Activated T-cell treated with anti-CD3 and anti-CD28 coated beads for 4 hours (primary cell): ENCODE measurements at places on chromosomes 4 and X.

GRCh38 chrX:63581906-63582305 is 203.1 kb downstream of the ARHGEF9 start:
- DNase-seq = no peak

DNA sequence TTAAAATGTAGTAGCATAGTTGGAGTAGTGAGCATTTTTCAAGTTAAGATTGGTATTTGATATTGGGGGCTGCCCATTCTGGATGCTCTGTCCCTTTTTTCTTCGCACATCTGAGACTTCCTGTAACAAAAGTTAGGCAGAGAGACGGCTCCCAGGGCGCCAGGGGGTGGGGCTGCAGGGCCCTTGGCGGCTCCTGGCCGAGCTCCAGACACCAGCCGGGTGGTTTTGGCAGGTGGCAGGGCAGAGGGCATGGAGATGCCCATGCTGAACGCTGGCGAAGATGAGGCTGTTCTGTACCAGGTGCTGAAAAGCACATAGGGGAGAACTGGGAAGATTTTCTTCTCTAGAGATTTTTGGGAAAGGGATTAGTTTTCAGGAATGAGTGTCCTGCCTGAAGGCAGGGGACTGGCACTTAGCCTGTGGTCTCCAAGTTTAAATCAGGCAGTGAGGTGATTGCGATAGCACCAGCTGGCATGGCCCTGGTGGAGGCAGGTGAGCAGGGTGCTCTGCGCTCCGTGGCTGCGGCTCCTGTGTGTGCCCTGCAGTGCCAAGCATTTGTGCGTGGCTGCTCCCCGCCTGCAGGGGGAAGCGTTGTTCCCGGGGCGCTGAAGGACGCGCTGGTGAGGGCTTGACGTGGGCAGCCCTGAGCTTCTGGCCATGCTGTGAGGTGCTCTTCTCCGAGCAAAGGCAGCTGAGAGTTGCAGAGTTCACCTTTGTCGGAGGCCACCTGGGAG is 23.6 kb upstream of the HGFAC start:
- DNase-seq = no peak

DNA sequence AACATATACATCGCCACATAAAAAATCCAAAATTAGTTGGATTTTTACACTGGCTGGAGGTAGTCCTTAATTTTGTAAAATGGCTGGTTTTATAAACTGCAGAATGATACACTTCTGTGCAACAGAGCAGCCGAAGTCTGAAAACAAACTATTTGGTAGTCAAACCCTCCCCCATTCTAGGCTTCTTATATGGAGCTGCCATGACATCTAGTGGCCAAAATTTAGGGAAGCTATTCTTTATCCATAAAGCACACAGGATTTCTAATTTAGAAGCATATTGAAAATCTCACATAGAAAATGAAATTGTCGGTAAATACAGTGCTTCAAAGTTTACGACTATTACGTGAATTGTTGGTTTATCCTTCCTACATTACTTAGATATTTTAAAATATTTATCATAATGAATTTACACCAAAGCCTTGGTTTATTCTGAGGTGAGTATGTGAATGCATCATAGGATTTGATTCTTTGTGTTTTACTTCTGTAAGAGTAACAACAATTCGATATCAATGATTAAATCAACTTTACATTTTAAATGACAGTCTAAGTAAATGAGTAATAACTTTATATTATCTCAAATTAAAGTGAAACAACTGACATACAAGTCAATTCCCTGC is 113.4 kb upstream of the FAM241A start:
- no peak for DNase-seq

DNA sequence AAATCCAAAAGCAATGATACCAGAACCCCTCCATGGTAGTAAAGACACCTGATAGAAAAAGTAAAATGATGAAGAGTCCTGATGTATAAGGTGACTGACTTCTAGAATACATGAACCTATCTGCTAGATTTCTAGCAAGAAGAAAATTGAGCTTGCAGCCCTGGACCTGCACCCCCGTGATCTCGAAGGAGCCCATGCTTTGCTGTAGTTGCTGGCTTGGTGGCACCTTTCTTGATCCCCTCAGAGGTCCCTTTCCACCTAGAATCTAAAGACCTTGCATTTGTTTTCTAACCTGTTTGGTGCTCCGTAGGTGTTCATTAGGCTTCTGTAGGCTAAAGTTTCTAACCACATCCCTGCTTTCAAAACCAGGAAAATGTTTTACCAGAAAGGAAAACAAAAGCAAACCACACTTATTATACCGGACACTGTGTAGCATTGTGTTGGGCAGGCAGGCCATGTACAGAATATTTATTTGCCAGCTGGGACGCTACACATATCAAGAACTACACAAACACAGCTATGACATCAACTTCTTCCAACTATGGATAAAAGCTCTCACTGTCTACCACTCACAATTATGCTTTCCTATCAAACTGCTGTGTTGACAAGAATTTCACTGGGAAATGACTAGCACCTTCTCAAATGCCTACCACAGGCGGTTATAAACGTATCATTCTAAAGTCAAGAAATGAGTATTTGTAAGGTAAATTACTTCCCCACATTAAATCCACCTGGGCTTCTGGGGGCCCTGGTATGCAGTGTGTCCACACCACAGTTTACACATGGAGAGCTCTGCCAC is 316.2 kb downstream of the UNC5C start:
- no peak for DNase-seq

GRCh38 chr4:80026100-80026499 is 46.9 kb downstream of the ANTXR2 start:
- DNase-seq = no peak

GRCh38 chrX:11189097-11189496 is 78.0 kb downstream of the HCCS start:
- DNase-seq = no peak

- DNase-seq = no peak
These were observed 59.4 kb downstream of the MTHFD2L start for GRCh38 chr4:74217365-74217764.

DNA sequence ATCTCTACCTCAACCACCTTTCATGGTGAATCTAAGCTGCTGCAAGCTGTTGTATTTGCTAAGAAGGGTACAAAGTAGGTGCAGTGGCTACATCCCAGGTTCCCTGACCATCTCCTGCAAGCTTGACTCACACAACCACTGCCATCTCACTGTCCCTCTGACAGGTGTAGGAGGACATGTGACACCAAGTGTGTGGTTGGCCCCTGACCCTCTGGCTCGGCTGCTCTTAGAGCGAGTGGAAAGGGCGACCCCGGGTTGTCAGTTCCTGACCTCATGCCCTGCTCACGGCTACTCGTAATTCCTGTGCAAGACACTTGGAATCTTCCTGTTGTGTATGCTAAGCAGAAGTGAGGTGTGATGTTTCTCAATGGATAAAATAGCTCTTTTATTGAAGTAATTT is 184.4 kb downstream of the DCLK2 start:
- no peak for DNase-seq

DNA sequence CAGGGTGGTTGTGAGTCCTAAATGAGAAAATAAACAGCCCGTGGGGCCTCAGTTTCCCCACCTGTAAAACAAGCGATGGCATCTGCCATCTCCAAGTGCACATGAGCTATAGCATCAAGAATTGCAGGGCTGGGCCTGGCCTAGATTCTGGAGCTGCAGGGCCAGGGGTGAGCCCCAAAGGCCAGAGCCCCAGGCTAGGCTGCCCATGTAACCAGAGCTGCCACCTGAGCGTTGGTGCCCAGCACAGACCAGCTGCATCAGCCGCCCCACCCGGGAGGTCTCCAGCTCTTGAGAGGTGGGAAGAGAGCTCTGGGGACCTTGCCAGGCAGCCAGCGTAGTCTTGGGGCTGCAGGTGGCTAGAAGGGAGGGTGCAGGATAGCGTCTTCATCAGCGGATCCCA is 27.0 kb upstream of the GPR78 start:
- DNase-seq = no peak

DNA sequence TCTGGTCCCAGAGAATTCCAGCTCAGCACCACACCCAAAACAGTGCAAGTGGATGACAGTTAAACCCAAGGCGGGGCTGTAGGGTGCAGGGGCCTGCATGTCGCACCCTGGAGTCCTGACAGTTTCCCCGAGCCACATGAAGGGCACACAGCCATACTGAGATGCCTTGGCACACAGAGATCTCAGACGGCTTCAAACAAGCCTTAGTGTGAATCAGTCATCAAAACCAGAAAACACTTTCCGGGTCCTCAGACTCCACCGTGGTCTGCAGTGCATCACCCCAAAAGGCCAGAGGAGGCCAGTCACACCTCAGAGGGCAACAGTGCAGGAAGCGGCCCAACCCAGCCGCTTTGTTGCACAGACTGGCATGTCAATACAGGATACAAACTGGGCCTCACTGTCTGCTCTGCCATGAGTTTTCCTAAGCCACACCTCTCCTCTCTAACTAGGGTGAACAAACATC is 64.6 kb upstream of the ENPP6 start:
- DNase-seq = no peak

GRCh38 chr4:110175634-110176033 is 22.8 kb downstream of the ELOVL6 start:
- no peak for DNase-seq

- no peak for DNase-seq
These were observed 6.6 kb upstream of the AGA start for GRCh38 chr4:177448850-177449249.

- no peak for DNase-seq
These were observed 109.3 kb downstream of the ARHGEF9 start for GRCh38 chrX:63675716-63676115.

DNA sequence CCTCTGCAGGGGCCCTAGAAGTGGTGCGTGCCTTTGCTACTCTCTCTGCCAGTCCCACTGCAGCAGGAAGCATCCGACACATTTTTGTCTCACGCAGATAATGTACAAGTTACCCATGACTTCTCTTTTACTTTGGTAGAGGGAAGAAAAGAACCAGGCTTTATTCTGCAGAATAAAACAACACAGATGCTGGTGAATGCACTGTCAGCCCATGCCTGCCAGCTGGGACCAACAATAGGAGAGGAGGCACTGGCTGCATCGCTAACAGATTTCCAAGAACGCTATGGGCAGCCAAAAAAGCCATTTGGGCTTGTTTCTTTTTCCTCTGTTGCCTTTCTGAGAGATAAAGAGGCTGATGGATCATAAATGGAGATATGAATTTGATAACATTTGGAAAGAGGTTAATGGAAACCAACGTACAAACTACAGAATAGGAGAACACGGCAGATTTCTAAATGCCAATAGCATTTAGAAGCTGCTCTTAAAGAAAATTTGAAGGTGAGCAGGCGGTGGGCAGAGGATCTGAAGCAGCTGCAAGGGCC is 47.5 kb upstream of the IGFBP7 start:
- DNase-seq = no peak

- no peak for DNase-seq
These were observed 90.2 kb upstream of the DCLK2 start for GRCh38 chr4:149988087-149988410.

DNA sequence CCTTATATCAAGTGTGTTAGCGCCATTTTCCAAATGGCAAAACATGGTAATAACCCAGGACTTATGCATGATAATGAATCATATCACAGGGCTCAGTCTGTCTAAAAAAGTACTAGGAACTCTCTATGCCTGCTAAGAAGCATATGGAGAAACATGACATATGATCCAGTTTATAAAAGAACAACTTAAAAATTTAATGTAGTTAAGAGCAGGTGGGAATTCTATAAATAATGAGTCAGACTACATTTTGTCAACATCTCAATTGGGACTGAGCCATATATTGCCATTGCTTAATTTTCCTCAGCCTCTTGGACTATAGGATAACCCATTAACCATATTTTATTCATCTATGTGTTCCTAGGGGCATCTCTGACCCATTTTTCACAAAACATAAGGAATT is 360.4 kb upstream of the AGA start:
- DNase-seq = no peak

DNA sequence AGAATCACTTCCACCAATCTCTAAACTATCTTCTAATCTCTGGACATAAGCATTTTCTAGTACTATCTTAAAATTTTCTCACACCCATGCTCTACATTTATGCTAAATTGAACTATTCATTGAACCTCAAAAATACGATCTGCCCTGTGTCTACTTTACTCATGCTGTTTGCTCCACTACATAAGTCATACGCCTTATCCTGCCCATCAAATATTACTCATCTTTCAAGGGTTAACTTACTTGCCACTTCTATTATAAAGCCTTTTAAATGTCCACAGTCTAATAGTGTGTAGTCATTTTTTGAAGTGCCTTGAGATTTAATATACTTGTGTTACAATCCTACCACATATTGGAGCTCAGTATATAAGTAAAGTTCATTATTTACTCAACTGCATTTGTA is 727.7 kb upstream of the SLIT2 start:
- no peak for DNase-seq

DNA sequence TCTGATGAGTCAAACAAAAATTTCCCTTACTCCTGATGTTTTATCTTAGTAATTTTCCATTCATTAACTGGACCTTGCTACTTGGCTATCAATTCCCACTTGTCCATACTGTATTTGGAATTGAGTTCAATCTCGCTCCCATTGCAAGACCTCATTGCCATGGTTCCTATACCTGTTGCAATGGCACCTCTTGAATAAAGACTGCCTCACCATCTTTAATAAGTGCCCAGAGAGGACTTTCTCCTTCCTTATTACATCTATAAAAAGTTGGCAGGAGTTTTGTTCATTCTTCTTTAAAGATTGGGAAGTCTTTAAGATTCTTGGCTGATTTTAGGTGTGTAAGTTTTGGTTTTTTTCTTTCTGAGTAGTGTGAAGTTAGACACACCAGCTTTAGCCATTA is 397.4 kb downstream of the SPOCK3 start:
- DNase-seq = no peak

GRCh38 chrX:24494647-24495075 is 29.6 kb downstream of the PDK3 start:
- no peak for DNase-seq

DNA sequence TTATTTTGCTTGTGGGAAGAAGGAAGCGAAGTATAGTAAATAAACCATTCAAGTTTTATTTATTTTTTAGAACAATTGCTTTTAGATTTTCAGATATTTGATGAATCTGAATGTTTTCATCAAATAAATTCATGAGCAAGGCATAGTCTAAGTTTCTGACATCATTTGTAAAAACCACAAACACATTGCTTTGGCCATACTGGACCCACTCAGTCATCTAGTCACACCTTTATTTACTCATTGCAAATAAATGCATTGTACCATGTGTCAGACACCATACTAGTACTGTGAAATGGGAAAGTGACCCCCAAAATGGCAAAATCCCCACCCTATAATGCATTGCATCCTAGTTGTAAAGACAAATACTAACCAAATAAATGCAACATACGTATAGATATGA is 449.1 kb upstream of the SMIM31 start:
- DNase-seq = no peak

DNA sequence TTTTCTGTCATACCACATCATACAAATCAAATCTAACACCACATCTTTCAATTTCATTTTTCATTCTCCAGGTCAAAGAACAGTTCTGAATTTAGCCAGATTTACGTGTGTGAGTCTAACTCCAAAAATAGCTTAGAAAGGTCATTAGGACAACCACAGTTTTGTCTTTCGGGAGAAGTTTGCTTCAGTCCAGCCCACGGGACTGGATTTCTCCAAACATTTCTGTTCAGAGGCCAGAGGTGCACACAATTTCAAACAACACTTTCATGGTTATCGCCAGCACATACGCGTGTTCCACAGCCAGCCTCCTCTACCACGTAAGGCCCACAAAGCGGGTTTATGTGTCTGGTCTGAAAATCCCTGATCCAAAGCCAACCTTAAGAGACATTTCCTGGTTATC is 65.9 kb downstream of the VEGFC start:
- no peak for DNase-seq
